IMR-90 (cell line): ENCODE measurements at places on chromosomes 3 and 15.

DNA sequence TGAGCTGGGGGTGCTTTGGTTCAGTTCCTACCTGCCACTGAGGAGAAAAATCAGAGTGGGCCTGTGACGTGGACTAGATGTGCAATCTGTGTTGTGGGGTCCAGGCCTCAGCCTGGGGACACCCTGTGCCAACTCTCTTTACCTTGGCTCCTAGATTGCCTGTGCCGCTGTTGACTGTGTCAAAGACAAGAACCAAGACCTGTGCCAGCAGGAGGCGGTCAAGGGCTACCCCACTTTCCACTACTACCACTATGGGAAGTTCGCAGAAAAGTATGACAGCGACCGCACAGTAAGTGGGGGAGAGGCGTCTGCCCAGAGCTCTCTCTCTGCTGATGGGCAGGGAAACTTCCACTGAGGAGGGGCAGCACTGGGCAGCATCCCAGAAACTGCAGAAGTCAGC lies 40.6 kb upstream of the SEC22A start:
- no peak for DNase-seq

GRCh38 chr15:101250341-101250831 lies 1.5 kb downstream of the CHSY1 start:
- DNase-seq = peak; percentile 78

- no peak for DNase-seq
Measured at GRCh38 chr15:26037369-26037768, 174.2 kb upstream of the ATP10A start.

- no peak for DNase-seq
Measured at GRCh38 chr3:46912986-46913385, 35.5 kb downstream of the PTH1R start.

- no peak for DNase-seq
Measured at GRCh38 chr3:171563298-171563697, 103.1 kb upstream of the TNIK start.

DNA sequence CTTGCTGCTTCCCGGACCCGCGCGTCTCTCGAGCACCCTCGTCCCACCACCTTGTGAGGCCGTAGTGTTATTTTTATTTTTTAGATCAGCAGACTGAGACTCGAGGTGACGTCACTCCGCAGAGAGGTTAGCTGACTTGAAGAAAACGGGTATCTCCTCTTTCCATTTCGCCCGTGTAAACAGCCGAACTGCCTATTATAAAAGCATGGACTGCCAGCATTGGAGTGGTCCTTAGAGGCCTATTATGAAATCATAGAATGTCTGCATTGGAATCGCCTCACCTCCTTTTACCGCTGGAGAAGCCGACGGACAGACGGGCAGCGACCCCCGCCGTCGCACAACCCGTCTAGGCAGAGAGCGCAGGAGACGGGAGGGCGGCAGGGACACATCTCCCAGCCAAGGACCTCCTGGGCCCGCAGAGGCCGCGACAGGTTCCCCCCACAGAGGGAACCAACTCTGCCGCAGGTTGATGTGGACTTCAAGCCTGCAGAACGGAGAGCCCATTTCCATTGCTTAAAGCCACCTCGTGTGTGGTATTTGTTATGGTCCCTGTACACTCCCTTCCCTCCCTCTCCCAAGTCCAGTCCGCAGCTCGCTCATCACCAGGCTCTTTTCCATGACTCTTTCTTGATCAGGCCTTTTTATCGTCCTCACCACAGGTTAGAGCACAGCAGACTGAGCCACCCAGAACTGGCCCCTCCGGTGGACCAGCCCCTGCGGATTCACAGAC lies 540 bp upstream of the PPP1R2 start:
- no peak for DNase-seq

DNA sequence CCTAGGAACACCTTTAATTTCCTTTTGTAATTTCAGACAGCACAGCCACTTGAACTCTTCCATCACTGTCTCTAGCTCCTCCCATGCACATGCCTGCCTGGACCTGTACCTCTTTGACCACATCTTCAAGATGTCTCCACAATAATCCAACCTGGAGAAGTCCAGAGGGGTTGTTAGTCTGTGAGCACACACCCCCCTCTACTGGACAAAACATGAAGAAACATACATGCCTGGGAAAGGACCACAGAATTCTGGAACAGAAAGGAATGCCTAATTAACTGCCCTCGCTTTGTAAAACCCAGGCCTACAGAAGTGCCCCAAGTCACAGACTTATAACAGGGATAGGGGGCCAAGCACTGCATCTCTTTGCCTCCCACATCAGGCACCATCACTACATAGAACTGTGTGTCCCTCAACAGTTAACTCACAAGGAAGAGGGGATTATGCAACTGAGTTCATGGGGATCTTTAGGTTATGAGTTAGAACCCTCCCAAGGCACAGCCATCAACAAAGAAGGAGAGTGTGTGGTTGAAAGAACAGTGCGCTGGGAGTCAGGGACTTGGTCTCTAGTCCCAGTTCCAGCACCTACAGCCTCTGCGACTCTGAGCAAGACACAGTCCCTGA lies 61.7 kb downstream of the FMN1 start:
- DNase-seq = peak; percentile 76
